Bronchial epithelial cell (primary cell): ENCODE measurements at places on chromosomes 4 and X.

- no peak for DNase-seq
These were observed 85.3 kb downstream of the SMARCA5 start for GRCh38 chr4:143598816-143599215.

- DNase-seq: peak; percentile 63
These were observed 94.7 kb downstream of the SEL1L3 start for GRCh38 chr4:25767877-25768725.

- no peak for DNase-seq
These were observed 125.0 kb upstream of the GRPR start for GRCh38 chrX:15998350-15998749.

DNA sequence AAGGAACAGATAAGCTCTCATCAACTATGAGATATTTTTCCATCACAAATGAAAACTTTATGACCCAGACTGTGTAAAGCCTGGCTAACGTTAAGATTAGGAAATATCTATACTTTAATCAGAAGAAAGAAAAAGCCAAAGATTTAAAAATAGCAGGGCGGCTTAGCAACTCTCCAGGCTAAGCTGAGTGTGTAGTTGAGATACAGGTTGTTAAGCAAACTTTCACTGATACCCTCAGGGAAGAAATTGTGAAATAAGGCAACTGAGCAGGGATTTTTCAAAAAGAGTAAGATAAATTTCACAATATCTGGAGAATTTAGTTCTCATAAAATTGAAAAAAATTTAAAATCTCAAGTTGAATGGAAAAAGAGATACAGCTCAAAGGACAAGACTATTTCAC lies 382.0 kb downstream of the RAPGEF2 start:
- DNase-seq: peak; percentile 63

DNA sequence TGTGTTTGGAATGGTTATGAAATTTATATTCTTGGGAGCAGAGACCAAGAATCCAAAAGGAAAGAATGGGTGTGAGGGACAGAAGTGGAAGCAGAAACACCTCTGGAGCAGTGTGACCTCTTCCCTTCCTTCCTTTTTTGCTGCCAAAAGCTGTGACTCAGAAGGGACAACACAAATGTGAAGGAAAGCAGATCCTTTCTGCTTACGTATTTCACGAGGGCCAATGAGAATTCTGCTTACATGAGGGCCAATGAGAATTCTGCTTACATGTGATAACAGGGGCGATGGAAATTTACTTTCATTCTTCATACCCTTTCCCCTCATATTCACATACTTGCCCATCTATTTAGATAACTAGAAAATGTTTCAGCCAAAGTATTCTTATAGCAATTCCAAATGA lies 404.6 kb downstream of the PRDM5 start:
- DNase-seq: peak; percentile 77

- no peak for DNase-seq
These were observed 104.4 kb downstream of the RTL5 start for GRCh38 chrX:72027024-72027913.

- no peak for DNase-seq
These were observed 2244.0 kb downstream of the ARAP2 start for GRCh38 chr4:34000356-34000755.

DNA sequence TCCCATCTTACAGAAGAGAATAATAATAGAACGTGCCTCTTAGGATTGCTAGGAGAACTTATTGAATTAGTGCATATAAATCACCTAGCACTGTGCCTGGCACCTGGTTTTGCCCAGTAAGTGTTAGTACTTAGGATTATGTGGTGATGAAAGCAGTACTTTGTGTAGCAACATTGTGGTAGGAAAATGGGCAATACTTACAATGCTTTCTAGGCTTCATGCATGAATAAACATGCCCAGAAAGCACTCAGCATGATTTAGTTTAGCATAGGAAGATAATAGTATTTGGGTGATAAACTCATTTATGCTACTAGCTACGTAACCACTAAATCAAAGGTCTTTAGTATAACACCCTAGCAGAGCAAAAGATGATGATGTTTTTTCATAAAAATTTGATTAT lies 105.6 kb downstream of the NEUROG2 start:
- peak; percentile 76 for DNase-seq

GRCh38 chr4:627347-628125 lies 2.2 kb downstream of the PDE6B start:
- no peak for DNase-seq

- peak; percentile 95 for DNase-seq
These were observed 12.6 kb downstream of the SRD5A3 start for GRCh38 chr4:55358668-55359067.

- no peak for DNase-seq
These were observed 116.1 kb downstream of the SPCS3 start for GRCh38 chr4:176435901-176436292.

DNA sequence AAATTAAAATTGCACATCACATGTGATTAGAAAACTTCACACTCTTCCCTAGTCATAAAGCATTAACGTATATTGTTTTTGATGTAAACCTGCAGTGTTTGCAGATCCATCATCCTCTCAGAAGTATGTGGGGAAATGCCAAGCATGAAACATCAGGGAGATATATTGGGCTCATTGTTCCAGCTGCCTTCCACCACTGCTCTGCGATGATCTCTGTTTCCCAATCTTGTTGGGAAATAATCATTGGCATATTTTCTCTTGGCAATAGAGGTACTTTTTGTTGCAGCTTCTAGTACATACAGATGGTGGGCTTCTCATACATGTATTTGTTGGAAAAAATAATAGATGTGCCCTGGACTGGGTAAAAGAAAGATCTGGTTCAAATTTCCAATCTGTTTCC lies 466.3 kb upstream of the HS3ST1 start:
- DNase-seq: no peak

DNA sequence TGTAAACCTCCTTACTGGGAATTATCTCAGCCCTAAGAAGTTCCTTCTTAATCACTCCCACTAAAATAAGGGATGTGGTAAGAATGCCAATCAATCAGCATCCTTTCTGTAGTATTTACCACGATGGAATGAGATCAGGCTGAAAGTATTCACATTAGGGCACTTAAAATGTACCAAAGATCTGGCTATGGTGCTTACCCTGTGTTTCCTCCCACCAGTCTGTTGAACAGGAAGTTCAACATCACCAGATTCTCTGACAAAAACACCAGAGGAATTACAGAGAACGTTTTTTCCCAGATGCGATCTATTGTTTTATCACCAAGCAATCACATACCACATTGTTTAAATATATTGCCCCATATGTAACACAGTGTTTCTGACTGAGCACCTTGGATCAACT lies 2.1 kb upstream of the CLCN3 start:
- DNase-seq: peak; percentile 22

- no peak for DNase-seq
These were observed 80.0 kb downstream of the TBC1D19 start for GRCh38 chr4:26663888-26664287.

GRCh38 chrX:130878350-130879341 lies 24.4 kb downstream of the ENOX2 start:
- peak; percentile 85 for DNase-seq

- DNase-seq: no peak
These were observed 273.0 kb downstream of the SLC7A11 start for GRCh38 chr4:137968956-137969678.

GRCh38 chrX:68090266-68090665 lies 343.0 kb downstream of the OPHN1 start:
- no peak for DNase-seq

- DNase-seq: no peak
These were observed 580 bp upstream of the MMGT1 start for GRCh38 chrX:135974279-135974856.

DNA sequence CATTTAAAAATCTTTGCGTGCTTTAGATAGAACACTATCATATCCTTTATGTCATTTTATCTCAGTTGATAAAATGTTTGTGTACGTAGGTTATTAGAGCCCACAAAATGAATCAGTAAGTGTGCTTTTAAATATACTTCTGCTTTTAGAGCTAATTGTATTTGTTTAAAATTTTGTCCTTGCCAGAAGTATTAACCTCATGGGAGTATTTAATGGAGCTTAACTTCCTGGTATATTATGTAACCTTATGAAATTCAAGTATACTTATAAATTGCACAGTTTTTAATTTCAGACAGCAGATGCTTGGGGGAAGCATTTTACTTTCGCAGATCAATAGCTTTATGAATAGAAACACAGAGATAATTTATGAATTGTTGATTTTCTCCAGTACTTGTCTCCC lies 90.2 kb downstream of the DIPK2B start:
- DNase-seq: no peak

DNA sequence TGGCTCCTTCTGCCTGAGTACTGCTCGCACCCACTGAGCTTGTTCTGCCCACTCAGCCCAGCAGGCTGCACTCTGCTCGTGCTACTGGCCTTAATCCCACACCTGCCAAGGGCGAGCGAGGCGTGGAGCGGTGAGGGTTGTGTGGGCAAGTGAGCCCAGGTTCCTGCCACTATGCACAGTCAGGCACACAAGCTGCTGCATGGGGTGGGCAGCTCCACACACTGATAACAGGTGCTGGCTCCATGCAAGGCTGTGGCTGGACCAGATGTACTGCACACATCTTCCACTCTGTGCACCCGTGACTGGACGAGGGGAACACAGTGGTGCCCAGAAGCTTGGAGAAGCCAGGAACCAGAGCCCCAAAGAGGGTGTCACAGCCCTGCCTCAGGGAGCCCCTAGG lies 184.3 kb upstream of the NUDT6 start:
- no peak for DNase-seq

- DNase-seq: peak; percentile 54
These were observed 141.7 kb downstream of the HHIP start for GRCh38 chr4:144787365-144788258.

DNA sequence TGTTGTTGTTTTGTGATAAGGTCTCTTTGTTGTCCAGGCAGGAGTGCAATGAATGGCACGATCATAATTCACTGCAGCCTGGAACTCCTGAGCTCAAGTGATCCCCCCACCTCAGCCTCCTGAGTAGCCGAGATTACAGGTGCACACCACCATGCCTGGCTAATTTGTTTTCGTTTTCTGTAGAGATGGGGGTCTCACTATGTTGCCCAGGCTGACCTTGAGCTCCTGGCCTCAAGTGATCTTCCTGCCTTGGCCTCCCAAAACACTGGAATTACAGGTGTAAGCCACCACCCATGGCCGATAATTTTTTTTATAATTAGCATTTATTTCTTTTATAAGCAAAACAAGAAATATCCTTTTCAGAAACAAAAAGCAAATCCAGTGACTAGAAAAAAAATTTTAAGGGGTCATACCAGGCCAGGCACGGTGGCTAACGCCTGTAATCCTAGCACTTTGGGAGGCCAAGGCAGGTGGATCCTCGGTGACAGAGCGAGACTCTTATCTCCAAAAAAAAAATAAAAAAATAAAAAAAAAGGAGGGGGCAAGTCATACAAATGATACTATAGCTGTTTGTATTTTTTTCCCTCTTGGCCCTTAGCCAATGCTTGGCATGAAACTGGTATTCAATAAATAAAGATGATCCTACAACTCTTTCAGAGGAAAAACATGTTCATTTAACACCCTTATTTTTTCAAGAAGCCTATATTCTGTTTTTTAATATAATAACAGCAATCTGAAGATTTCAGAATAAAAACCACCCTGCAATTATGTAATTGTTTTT lies 3.4 kb downstream of the PLAC8 start:
- DNase-seq: no peak

- DNase-seq: no peak
These were observed 44.6 kb downstream of the ARHGEF9 start for GRCh38 chrX:63740382-63740781.

GRCh38 chr4:104747635-104748034 lies 252.9 kb upstream of the CXXC4 start:
- DNase-seq: peak; percentile 61

DNA sequence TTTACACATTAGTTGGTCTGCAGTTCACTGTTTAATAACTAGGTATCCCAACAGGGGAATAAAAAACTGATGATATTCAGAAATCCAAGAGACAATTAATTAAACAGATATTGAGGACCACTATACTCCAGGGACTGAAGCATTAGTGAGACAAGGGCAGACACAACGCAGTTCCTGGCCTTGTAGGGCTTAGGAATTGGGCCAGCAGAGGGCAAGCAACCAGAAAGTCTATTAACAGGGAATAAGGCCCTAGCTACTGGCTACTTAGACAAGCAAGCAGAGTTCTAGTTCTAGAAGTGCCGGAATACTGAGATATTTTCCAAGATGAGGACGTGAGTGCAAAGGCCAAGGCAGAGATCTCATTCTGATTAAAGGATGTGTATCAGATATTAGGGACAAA lies 58.6 kb upstream of the ADGRA3 start:
- no peak for DNase-seq

- no peak for DNase-seq
These were observed 176.7 kb downstream of the SH3BGRL start for GRCh38 chrX:81378560-81378959.

DNA sequence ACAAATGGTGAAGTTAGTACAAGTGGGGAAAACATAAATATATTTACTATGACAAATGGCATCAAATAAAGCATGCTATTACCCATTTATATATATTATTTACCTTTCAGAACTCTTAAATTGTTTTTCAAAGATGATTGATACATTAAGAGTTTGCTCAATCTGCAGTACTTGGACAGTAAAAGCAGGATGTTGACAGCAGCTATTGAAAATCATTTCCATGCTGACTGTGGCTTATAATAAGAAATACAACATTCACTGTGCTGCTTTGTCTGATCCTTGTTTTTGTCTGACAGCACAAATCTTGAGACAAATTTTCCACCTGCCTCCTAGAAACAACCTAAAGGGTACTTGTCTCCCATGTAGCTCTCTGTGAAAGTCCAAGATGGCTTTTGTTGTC lies 134.1 kb upstream of the FAT1 start:
- DNase-seq: no peak

DNA sequence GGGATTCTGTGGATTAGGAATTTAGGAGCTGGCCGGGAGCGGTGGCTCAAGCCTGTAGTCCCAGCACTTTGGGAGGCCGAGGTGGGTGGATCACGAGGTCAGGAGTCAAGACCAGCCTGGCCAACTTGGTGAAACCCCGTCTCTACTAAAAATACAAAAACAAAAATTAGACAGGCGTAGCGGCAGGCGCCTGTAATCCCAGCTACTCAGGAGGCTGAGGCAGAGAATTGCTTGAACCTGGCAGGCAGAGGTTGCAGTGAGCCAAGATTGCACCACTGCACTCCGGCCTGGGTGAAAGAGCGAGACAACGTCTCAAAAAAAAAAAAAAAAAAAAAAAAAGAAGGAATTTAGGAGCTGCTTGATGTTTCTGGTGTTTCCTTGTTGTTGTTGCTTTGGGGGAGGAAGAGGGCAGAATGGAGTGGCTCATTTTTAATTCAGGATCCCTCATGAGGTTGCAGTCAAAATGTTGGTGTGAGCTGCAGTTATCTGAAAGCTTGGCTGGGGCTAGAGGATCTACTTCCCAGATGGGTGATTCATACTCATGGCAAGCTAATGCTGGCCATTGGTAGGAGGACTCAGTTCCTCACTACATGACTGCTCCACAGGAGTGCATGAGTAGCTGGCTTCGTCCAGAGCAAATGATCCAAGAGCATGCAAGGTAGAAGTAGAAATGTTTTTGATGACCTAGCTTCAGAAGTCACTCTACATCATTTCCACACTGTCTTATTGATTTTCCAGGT lies 26.5 kb upstream of the JADE1 start:
- peak; percentile 45 for DNase-seq
